ENCODE measurements at places on chromosomes 16 and 17.

DNA sequence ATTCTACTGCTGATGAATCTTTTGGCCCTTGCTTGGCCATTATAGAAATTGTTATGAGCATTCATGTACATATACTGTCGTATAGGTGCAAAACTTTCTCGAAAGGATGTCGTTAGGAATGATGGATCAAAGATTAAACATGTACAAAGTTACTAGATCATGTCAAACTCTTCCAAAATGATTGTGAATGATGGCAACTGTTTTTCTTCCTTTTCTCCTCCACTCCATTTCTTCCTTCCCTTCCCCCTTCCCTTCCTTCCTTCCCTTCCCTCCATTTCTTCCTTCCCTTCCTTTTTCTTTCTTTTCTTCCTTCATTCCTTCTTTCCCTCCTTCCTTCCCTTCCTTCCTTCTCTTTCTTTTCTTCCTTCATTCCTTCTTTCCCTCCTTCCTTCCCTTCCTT, 973.9 kb downstream of the CDH11 start:
- no peak for DNase-seq

DNA sequence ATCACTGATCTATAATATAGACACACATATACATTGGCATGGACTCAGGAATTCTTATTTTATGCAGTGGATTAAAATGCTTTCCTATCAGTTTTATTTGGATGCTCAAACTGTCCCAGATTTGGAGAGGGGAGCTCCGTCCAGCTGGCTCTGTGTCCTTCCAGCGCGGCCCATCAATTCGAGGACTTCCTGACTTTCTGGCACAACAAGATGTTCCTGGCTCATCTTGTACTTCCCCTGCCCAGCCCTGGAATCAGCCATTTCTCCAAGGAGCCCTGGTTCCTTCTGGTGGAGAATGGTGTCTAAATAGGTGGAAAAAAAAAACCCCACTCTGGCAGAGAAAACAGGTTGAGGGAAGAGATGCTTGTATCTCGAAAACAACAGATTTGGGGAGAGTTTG, 94.5 kb downstream of the CRISPLD2 start:
- DNase-seq = no peak

DNA sequence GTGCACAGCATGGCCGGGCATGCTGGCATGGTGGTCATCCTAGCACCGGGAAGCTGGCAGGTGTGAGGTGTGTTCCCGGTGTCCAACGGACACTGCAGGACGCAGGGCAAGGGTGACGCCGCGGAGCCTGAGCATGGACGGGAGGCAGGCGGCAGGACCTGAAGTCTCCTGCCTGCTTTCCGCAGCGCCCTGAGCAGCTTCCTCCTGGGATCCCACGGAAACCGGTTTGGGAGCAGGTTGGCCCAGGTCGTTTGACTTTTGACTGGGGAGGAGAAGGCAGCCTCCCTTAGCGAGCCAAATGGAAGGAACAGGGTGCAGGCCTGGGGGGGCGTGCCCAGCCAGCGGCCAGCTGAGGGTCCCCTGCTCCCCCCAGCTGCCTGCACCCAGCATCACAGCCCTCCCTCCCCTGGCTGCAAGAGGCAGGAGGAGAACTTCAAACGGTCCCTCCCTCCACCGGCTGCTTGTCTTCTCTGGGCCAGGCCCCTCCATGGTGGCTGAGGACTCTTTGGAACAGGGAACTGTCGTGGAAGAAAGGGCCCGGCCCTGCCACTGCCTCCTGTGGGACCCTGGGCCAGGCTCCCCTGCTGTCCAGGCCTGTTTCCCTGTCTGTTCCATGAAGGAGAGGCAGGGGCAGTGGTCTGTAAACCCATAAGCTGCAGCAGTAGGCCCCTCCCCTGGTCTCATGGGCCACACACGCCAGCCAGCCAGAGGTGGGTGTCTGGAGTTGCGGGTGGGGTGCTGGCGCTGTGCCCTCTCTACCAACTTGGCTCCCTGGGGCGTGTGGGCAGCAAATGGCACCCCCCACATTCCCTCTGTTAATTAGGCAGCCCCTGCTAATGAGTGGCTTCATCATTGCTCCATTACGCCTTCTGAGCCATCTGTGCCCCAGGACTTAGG, 7.8 kb upstream of the ADGRG1 start:
- DNase-seq = no peak

- peak; percentile 31 for DNase-seq
Measured at GRCh38 chr16:17173281-17173680, 297.5 kb downstream of the XYLT1 start.

- no peak for DNase-seq
Measured at GRCh38 chr17:15648386-15648785, 28.9 kb upstream of the FBXW10B start.

DNA sequence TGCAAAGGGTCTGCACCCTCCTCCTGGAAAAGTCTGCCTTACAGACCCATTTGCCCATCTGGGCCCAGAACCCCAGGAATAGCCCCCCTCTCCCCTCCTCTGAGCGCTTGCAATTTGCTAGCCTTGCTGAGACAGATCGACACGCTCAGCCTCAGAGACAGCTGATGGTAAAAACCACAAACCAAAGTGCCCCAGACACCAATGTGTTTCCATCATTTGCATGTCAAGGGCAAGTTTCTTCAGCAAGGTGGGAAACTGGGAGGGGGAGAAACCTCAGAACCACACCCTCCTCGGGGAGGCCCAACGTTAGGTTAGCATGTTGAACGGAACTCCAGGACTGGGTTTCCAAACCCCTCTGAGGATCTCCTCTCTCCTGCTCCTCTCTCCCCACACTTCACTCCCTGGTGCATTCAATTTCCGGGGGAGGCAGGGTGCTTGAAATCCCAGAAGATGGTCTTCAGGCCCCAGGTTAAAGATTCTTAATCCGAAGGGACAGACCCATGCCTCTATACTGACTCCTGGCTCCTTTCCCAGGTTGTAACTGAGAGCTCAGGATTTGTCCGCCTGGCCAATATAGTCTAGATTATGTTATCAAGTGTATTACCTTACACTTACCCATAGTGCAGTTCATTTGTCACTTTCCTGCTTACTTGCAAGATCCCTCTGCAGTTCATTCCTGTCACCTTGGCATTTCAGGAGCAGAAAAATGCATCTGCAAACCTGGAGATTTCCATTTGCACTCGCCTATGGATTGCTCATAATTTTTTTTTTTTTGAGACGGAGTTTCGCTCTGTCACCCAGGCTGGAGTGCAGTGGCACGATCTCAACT, 1.3 kb upstream of the CUEDC1 start:
- no peak for DNase-seq

- DNase-seq = no peak
Measured at GRCh38 chr17:55444471-55445441, 23.1 kb upstream of the MMD start.

DNA sequence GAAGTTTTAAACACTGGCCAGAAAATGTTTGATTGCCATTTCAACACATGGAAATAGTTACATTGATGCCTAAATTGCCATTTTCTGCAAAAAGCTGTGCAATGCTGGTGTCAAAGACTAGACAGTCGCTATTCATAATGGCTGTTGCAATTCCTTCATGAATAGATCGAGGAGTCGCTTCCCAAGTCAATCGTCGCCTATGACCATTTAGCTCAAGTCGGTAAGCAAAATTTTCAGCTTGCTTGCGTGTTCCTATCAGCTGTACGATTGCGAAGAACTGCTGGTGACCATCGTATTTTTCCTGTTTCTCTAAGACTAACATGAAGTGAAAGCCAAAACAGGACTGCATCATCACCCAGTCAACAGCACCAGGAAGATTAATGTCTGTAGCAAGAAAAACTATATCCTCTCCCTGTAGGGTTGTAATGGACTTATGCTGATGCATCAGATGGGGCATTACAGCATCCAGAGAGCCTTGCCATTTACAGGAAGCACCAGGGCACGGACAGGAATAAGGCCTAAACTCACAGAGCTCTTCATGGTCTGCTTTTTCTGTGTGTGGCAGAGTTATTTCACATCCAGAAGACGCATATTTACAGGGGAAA, 23.6 kb downstream of the SIAH1 start:
- no peak for DNase-seq

GRCh38 chr17:41784207-41784744, 2.2 kb downstream of the JUP start:
- DNase-seq = no peak

DNA sequence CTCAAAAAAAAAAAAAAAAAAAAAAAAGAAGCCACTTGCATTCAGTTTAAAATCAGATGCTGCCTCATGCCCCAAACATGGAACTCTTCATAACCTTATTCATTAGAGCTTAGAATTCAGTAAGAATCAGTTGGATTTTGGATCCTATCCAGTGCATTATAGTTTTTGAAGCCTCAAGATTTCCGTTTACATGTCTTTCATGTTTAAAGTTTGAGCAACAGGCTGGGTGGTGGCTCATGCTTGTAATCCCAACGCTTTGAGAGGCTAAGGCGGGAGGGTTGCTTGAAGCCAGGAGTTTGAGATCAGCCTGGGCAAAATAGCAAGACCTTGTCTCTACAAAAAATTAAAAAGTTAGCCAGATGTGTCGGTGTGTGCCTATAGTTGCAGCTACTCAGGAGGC, 55.0 kb downstream of the SNTB2 start:
- DNase-seq = no peak

GRCh38 chr16:14399378-14400284, 230.4 kb downstream of the PARN start:
- DNase-seq = no peak

- DNase-seq = no peak
Measured at GRCh38 chr17:60155815-60156214, 6.0 kb downstream of the CA4 start.

DNA sequence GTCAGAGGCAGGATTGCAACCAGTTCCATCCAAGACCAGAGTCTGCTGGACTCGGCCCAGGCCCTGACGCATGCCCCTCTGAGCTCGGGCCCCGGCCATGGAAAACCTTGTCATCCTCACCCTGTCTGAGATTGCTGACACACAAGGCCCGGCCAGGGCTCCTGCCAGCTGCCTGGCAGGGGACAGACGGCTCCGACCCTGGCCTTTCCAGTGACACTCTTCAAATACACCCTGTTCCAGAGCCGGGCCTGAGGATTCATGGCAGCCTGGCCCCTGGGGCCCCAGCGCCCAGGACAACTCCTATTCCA, 3.2 kb upstream of the PABPN1L start:
- DNase-seq = no peak

GRCh38 chr17:1553354-1554266, 9.0 kb downstream of the PITPNA start:
- DNase-seq = no peak

- DNase-seq = no peak
Measured at GRCh38 chr17:32114536-32114935, 27.8 kb upstream of the RHOT1 start.

- DNase-seq = no peak
Measured at GRCh38 chr16:27230562-27231001, 27.3 kb downstream of the KDM8 start.

- no peak for DNase-seq
Measured at GRCh38 chr17:46108550-46109110, 84.6 kb downstream of the KANSL1 start.

DNA sequence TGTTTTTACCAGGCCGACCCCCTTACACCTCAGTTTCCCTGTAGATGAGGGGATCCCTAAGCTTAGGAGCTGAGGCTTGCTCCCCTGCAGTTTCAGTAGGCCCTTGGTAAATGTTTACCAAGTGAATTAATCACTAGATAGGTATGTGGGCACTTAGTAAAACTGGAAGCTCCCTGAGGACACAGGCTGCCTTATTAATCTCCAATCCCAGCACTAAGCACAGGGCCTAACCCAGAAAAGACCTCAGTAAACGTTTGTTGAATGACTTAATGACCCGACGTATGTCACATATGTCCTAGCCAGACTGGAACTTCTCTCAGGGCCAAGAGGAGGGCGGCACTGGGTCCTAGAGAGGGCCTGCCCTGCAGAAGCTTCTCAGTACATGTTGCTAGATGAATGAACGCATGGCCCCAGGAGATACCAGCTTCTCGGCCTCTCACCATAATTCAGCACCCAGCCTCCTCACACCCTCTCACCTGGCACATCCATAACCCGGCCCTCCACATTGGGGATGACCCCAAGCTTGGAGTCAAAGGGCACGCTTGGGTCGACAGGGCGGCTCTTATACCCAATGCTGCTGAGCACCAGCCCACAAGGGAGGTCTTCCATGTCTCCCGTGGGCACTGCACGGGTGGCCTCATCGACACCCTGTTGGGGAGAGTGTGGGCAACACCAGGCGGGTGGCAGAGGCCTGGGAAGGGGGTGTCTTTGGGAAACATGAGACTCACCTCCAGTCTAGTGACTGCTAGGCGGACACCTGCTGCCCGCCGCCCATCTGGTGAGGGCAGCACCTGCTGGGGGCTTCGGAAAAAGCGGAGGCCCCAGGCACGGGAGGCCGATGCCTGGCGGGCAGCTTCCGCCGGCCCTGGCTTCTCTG, 4.0 kb upstream of the GRIN2C start:
- no peak for DNase-seq

GRCh38 chr17:44022246-44022645, 7.5 kb upstream of the TMEM101 start:
- no peak for DNase-seq

- no peak for DNase-seq
Measured at GRCh38 chr16:66131156-66131807, 235.2 kb upstream of the CDH5 start.

GRCh38 chr17:76725580-76726230, 701 bp downstream of the JMJD6 start:
- no peak for DNase-seq

- DNase-seq = peak; percentile 71
Measured at GRCh38 chr17:78040440-78041385, 82.2 kb downstream of the TNRC6C start.

GRCh38 chr16:728131-728889, 1.4 kb downstream of the HAGHL start:
- no peak for DNase-seq

DNA sequence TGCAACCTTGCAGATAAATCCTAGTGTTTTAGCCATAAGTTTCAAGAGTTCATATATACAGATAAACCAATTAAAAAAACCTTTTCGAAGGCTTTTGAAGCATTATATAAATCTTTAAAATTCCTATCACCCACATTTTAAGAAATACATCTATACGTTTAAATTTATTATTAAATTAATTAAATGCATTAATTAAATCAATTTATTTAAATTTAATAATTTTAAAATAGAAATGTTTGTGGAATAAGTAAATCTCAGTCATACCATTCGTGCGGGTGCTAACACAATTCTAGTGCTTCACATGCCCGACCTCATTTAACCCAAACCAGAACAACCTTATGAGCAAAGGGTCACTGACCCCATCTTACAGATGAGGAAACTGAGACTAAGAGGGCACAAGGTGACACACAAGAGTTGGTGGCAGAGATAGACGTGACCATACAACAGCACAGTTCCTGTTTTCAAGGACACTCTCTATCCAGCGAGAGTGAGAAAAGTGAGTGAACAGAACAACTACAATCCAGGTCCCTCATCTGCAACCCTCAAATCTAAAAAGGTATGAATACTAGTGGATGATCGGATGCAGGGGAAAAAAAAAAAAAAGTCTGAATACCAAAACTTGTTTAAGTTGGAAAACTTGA, 1.4 kb downstream of the NSMCE1 start:
- DNase-seq = no peak

GRCh38 chr16:1206326-1206725, 18.7 kb downstream of the TPSG1 start:
- no peak for DNase-seq

DNA sequence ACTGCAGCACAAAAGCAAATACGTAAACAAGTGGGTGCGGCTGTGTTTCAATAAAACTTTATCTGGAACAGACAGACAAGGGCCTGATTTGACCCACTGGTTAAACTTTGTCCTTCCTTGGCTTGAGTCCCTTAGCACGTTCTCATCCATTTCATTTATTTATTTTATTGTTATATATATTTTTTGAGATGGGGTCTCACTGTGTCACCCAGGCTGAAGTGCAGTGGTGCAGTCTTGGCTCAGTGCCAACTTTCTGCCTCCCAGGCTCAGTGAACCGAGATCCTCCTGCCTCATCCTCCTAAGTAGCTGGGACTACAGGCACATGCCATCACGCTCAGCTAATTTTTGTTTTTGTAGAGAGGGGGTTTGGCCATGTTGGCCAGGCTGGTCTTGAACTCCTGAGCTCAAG, 64.3 kb downstream of the MYH11 start:
- no peak for DNase-seq

Data from hippocampal formation (tissue), 2 donors.